ENCODE measurements at places on chromosomes 2 and 18. TPM values are rescaled to one million over a fixed set of nuclear protein-coding genes. Genes with fewer than 3 reads are reported as not detected.

ABCG5 gene
- polyA plus RNA-seq, result not detected

TUBB8B gene
- polyA plus RNA-seq, result not detected

IL36B gene
- polyA plus RNA-seq, result not detected

IL1RL1 gene
- polyA plus RNA-seq, result 3.0 TPM

SERPINB11 gene
- not detected for polyA plus RNA-seq

NPC1 gene
- 9.0 TPM for polyA plus RNA-seq

ADRA2B gene
- polyA plus RNA-seq, result not detected

BABAM2 gene
- polyA plus RNA-seq, result 22.9 TPM

FHOD3 gene
- 1.2 TPM for polyA plus RNA-seq

LDAH gene
- polyA plus RNA-seq, result 15.3 TPM

IL36A gene
- polyA plus RNA-seq, result not detected

SMAD7 gene
- 18.3 TPM for polyA plus RNA-seq

All from sigmoid colon (tissue), 7 donors.